Mammary epithelial cell (primary cell): ENCODE measurements at places on chromosomes 7 and 10.

DNA sequence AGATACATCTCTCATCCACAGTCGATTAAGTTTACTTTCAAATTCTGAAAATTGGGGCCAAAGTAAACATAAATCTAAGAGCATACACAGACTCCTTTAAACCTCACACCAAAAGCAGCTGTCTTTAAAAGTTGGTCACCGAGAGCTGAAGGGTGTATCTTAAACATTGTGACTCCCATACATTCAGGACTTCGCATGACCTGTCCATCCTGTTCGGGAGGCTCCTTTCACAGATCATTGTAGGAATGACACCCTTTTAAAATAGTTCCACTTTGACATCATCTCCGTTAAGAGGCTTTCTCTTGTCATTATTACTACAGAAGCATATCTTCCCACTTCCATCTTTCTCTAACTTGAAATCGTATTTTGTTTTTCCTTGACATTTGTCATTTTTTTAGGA is 440.0 kb downstream of the DNAJB9 start:
- DNase-seq, result no peak

DNA sequence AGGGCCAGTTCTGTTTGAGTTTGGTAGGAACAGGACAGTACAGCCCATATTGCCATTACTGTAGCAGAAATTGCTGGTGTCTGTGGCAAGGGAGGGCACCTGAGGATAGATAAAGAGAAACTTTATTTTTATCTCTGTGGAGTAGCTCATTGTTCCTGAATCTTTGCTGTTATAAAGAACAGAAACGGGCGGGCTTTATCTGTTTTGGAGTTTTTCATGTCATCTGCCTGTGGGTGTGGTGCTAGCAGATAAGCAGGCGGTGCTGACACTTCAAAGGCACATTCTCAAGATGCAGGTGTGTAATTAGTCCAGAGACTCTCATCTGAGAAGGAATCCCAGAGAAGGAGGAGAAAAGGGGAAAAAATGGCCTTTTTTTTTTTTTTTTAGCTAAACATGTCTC is 11.5 kb downstream of the ZNF273 start:
- no peak for DNase-seq

DNA sequence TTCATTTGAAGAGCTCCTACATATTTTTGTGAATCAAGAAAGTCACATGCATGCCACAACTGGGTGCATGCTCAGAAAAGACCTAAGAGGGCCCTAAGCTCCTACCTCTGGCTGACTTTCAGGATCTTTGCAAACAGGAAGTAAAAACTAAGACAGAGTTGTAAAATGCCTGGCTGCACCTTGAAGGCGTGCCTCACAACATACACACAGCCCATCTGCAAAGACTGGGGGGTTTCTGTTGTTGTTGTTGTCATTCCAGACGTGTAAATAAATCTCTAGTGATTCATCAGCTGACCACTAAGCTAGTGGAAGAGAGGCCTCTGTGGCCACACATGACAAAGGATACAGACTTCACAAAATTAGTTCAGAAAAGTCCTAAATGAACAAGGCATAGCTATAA is 31.8 kb downstream of the SMURF1 start:
- no peak for DNase-seq

GRCh38 chr7:66296557-66296956 is 91.4 kb downstream of the TPST1 start:
- peak; percentile 42 for DNase-seq

DNA sequence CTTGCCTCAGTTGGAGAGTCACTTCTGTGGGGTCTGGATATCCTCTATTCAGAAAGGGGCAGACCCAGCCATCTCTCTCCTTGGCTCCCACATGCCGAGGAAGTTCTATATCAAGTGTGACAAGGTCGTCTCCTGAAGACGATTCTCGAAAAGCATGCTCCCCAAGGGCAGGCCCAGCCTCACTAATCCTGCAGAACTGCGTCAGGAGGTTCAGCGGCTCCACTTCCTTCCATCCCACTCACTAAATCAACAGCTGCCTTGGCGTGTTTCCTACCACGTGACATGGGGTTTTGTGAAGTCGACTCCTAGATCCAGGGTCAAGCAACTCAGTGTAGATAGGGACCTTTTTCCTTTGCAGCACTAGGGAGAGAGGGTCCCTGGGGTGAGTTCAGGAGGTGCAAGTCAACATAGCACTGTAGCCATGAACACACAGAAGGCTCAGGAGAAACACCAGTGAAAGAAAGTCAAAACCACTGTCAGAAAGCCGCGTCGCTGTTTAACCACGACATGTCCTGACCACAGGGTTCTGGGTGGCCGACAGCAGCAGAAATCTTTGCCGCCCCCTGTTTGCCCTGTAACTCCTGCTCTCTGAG is 156.4 kb downstream of the PRPF18 start:
- no peak for DNase-seq

GRCh38 chr10:117729156-117729555 is 186.6 kb downstream of the EMX2 start:
- DNase-seq, result no peak

DNA sequence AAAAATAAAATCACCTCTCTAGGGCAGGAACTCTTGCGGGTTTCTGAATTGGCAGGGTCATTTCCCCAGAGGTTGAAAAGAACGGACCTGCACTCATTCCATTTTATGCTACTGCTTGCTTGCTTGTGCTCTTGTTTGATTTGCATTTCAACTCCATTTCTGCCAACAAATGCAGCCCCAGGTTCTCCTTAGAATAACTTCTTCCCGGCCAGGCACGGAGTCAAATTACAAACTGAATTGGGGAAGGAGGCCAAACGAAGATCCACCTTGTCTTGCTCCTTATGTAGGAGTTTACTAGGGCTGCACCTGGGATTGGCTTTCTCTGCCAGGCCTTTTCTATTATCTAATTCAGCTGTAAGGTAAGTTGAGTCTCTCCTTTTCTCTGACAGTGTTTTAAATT is 79.6 kb downstream of the HGF start:
- DNase-seq, result no peak

- no peak for DNase-seq
These were observed 122.7 kb downstream of the SFMBT2 start for GRCh38 chr10:7288060-7288690.

DNA sequence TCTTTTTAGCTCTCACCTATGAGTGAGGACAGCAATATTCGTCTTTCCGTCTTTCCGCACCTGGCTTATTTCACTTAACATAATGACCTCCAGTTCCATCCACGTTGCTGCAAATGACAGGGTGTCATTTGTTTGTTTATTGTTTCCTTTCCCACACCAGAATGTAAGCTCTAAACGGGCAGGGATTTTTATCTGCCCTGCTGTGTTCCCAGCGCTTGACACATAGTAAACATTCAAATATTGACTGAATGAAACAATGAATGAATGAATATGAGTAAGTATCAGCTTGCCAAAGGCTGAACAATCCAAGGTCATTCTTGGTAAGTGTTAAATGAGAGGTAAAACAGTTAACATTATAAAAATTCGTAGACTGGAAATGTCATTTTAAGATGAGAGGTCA is 12.8 kb downstream of the SH3PXD2A start:
- no peak for DNase-seq

DNA sequence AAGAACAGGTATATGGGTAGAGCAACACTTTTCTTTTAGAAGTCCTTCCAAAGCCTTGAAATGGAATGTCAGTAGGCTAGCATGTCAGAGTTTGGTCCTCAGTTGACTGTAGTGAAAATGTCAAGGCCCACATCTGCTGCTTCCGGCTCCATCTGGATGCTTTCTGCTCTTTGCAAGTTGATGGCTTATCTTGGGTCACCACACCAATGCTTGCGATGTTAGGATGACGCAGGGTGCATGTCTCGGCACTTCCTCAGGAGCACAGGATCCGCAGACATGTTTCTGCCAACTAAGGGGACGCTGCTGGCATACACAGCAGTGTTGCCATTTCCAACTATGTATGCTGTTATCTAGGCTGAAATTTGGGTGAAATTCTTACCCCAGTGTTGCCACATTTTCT is 14.0 kb upstream of the HBP1 start:
- DNase-seq, result no peak

- no peak for DNase-seq
These were observed 61.1 kb upstream of the DDC start for GRCh38 chr7:50626286-50626685.

GRCh38 chr10:124298891-124299290 is 119.8 kb downstream of the OAT start:
- no peak for DNase-seq

DNA sequence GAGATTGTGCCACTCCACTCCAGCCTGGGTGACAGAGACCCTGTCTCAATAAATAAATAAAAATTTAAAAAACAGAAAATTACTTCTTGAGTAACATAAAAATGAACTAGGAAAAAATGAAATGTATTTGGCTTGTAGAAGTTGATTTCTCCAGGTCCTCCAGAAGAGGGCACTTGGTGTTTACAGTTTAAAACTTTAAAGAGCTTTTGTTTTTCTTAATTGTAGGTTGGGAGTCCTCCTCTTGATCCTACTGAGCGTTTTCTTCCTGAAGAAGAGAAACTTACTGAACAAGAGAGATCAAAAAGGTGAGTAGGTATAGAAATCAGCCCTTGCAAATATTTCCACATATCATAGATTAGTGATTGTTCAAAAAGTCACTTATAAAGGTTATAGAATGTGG is 16.2 kb downstream of the KIFBP start:
- DNase-seq, result no peak

- no peak for DNase-seq
These were observed 80.4 kb downstream of the HIP1 start for GRCh38 chr7:75658369-75658768.

GRCh38 chr10:119285495-119286267 is 78.3 kb downstream of the GRK5 start:
- DNase-seq, result no peak

- DNase-seq, result no peak
These were observed 84.4 kb downstream of the C10orf90 start for GRCh38 chr10:126586128-126586527.

DNA sequence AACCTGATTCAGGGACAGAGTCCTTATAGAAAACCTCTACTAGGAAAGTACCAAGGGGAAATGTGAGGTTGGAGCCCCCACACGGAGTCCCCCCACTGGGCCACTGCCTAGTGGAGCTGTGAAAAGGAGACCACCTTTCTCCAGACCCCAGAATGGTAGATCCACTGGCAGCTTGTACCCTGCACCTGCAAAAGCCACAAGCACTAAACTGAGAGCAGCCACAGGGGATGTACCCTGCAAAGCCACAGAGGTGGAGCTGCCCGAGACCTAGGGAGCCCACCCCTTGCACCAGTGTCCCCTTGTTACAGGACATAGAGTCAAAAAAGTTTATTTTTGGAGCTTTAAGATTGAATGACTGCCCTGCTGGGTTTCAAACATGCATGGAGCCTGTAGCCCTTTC is 87.2 kb upstream of the KCNMA1 start:
- DNase-seq, result no peak

- no peak for DNase-seq
These were observed 657.3 kb downstream of the TYW1 start for GRCh38 chr7:67653856-67654454.

- DNase-seq, result no peak
These were observed 83.5 kb downstream of the PRR15 start for GRCh38 chr7:29647020-29647654.

DNA sequence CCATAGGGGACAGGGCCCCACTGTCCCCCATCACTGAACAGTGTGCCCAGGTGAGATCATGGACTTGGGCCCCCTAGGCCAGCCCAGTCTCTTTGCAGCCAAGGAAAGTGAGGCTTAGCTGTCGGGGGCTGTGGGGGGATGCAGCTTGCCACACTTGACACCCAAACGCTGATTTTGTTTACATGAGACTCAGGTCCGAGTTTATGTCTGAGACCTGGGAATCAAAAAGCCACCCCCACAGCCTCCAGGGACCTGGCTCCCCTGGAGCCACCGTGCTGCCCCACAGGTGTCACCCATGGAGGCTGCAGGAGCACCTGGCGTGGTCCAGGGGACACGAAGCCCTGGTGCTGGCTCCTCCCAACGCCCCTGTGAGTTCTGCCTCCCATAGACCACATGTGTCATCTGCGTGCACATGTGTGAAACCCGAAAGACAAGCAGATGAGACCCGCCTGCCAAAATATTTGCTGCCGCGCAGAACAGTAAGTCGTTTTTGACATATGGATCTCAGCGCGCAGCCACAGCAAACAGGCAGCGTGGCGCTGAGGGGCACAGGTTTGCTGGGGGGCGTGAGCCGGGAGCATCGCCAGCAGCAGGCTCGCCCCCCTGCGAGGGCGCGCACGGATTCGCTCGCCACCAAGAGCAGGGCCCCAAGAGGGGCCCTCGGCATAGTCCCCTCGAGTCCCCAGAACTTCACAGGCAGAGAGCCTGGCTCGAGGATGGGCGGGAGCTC is 112.3 kb downstream of the LHPP start:
- DNase-seq, result no peak

DNA sequence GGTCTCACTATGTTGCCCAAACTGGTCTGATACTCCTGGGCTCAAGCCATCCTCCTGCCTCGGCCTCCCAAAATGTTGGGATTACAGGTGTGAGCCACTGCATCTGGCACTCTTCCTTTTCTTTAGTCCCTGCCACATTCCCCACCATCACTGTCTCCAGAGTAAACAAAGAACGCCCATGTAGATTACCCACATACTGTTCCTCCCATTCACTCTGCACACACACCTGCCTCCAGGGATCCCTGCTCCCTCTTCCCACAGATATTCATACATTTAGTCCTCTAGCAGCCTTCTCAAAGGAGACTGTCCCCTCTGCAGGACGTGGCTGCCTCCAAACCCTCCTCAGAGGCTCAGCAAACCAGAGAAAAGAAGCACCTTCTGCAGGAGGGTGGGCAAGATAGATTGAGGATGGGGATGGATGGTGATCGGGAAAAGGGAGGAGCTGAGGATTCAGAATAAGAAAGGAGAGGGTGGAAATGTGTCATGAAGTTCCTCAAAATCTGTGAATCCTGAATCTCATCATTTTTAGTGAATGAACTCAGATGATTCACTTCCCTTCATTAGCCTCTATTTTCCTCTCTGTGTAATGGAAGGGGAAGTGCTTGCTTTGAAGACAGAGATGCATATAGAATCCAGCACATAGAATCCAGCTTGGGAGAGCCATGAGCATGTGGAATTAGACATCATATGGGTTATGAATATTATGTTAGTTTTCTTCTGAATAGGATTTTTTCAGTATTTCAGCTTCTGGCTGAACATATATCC is 5.5 kb upstream of the PLAU start:
- DNase-seq, result no peak

- DNase-seq, result no peak
These were observed 89.2 kb downstream of the DIP2C start for GRCh38 chr10:600234-600633.

- DNase-seq, result no peak
These were observed 2.6 kb downstream of the TBRG4 start for GRCh38 chr7:45108863-45109262.

- DNase-seq, result no peak
These were observed 40.2 kb upstream of the ATXN7L1 start for GRCh38 chr7:105916603-105917002.

- DNase-seq, result no peak
These were observed 47.7 kb downstream of the HERC4 start for GRCh38 chr10:68027429-68027828.
